ENCODE measurements at places on chromosomes 3 and 15. TPM values are rescaled to one million over a fixed set of nuclear protein-coding genes. Genes with fewer than 3 reads are reported as not detected.

The ECE2 gene
- total RNA-seq = not detected

The PARP15 gene
- total RNA-seq = 0.45 TPM

The KLHL40 gene
- total RNA-seq = not detected

The BCL2A1 gene
- 1.4 TPM for total RNA-seq

The DIPK2A gene
- total RNA-seq = 30.7 TPM

The ADAMTS9 gene
- total RNA-seq = 20.1 TPM

The CCR9 gene
- total RNA-seq = not detected

The IGF2BP2 gene
- 16.6 TPM for total RNA-seq

The SLC6A11 gene
- total RNA-seq = not detected

The DNAJA4 gene
- 12.2 TPM for total RNA-seq

The WDR93 gene
- total RNA-seq = 0.23 TPM

The FMN1 gene
- total RNA-seq = 16.9 TPM

The SLCO2A1 gene
- total RNA-seq = 6.3 TPM

The SUCNR1 gene
- total RNA-seq = 0.05 TPM

The CLSTN2 gene
- total RNA-seq = 116 TPM

The BCHE gene
- 0.48 TPM for total RNA-seq

The GPR156 gene
- total RNA-seq = 1.4 TPM

The GOLGA8H gene
- total RNA-seq = not detected

The ZNF660 gene
- total RNA-seq = 13.0 TPM

The SCAMP5 gene
- total RNA-seq = 7.7 TPM

The CHRNA3 gene
- not detected for total RNA-seq

The SH3BP5 gene
- total RNA-seq = 142 TPM

The ABI3BP gene
- total RNA-seq = 165 TPM

The ARL6 gene
- 7.1 TPM for total RNA-seq

The TPRG1 gene
- total RNA-seq = 4.2 TPM

The CAMKV gene
- total RNA-seq = not detected

Data from ovary (tissue), 10 donors.